Activated effector memory CD4-positive, alpha-beta T cell treated with anti-CD3 and anti-CD28 coated beads, Interleukin-2, amount 50 U/mL, for 16 hours (primary cell): ENCODE measurements at places on chromosomes 4 and X.

GRCh38 chrX:153668423-153669173 lies 5.0 kb downstream of the PNCK start:
- DNase-seq: no peak

DNA sequence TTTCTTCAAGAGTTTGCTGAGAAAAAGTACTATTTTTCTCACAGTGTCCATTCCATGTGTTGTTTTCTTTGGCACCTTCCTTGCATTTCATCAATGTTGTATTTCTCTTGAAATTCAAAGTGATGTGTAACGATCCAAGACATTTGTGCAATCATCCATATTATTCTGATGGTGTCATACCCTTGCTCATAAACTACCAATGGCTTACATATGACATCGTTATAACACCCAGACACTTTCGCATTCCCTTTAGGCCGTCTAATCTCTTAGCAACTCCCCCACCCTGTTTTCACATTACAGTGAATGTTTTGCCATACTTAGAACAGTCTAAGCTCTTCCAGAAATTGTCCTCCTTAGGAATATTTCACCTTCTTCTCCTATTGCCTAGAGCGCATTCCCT lies 1779.0 kb downstream of the PCDH7 start:
- no peak for DNase-seq

DNA sequence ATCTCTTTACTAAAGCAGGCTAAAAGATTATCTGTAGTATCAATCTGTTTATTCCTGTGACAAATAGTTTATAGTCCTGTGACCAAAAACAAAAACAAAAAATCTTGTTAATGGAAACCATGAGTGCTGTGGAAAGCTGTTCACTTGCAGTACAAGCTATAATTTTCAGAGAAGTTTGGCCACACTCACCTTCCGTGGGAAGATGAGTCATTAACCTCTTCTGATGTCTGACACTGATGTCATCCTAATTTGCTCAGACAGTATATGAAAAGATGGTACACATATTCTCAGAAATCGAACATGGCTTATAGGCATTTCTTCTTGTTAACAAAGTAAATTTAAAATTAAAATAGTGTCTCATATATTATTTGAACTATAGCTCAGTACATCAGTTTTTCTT lies 19.9 kb upstream of the ENPP6 start:
- no peak for DNase-seq

DNA sequence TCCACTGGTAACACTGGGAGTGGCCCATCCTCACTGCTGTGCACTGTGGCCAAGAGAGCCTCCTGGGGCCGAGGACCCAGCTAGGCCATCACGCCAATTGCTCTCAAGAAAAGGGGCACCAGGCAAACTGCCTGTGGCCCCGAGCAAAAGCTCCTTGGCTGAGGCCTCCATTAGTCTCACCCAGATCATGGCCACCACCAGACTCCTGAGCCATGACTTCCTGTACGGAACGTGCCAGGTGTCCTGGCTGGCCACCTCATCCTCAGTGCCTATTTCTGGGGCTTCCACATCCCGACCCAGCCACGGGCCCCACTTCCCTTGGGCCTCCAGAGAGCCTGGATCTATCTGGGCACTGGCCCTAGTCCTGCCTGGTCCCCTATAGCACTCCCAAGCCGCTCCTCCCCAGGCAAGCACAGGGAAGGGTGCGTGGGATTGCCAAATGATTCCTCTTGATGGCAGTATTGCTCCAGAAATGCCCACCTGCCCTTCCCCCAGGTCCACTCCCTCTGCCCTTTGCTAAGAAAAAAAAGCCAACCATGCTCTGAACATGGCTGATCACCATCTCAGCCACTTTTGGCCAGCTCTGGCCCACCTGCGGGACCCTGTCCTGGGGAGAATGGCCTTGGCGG lies 212.6 kb upstream of the AGTR2 start:
- DNase-seq: no peak

GRCh38 chr4:24795666-24796381 lies 451 bp downstream of the SOD3 start:
- DNase-seq: no peak

GRCh38 chr4:115485402-115485801 lies 372.0 kb upstream of the NDST4 start:
- DNase-seq: no peak

GRCh38 chr4:158193171-158193749 lies 17.0 kb upstream of the TMEM144 start:
- no peak for DNase-seq

- DNase-seq: no peak
These were observed 336.3 kb upstream of the PITX2 start for GRCh38 chr4:110959041-110959643.

DNA sequence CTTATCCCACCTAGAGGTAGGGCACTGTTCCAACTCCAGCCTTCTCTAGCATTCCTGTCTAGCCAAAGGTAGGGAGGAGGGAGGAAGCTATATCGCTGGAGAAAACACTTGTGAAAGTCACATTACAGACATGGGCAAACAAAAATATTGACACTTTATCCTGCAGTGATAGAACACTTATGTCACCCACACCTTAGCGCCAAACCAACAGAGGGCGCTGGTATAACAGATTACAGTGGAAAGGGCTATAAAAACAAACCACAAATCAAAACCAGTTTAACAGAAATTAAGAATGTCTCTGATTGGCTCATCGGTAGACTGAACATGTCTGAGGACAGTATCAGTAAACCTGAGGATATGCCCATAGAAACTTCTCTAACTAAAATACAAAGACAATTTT lies 451.3 kb downstream of the TLL1 start:
- DNase-seq: no peak

DNA sequence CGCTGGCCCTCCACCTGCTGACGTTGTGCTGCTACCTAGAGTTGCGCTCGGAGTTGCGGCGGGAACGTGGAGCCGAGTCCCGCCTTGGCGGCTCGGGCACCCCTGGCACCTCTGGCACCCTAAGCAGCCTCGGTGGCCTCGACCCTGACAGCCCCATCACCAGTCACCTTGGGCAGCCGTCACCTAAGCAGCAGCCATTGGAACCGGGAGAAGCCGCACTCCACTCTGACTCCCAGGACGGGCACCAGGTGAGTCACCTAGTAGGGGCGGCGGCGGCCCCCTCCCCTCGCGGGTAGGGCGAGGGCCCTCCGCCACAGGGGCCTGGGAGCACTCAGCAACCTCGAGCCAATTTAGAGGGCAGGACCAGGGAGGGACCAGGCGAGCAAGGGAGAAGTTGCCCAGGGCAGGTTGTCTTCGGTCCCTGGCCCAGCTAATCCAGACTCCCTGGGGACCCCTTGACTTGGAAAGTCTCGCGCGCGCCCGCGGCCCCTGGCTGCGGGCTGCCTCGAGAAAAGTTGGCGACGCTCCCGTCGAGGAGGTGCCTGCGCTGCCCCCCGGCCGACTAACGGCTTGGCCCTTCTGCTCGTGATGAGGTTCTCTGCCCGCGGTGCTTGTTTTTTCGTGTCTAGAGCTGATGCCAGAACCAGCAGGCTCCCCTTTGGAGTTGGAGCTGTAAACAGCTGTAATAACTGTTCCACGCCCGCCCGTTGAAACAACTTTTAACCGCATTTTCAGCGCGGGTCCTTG lies 717 bp downstream of the EDA start:
- peak; percentile 61 for DNase-seq

GRCh38 chr4:186236126-186236525 lies 8.8 kb downstream of the KLKB1 start:
- DNase-seq: no peak

DNA sequence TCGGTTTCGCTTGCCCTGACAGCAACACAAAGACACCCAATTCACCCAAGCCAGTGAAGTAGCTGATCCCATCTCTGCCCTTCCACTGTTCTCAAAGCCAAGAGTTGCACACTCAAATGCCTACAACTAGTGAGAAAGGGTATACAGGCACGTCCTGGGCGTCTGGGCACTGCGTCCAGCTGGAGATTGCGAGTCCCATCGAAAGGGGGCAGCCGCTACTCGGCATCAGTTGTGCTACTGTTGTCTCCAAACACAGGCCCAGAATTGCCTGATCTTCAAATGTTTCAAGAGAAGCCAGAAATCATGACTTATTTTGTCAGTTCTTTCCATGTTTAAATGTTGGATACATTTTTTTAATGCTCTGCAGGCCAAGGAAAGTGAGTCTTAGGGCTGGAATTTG lies 487.8 kb downstream of the BCOR start:
- no peak for DNase-seq

DNA sequence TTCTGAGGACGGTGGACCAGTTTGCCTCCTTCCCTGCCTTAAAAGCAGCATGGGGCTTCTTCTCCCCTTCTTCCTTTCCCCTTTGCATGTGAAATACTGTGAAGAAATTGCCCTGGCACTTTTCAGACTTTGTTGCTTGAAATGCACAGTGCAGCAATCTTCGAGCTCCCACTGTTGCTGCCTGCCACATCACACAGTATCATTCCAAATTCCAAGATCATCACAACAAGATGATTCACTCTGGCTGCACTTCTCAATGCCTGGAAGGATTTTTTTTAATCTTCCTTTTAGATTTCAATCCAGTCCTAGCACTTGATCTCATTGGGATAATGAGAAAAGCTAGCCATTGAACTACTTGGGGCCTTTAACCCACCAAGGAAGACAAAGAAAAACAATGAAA lies 255.3 kb downstream of the RAPGEF2 start:
- no peak for DNase-seq

GRCh38 chr4:18815081-18815778 lies 793.7 kb upstream of the LCORL start:
- DNase-seq: no peak

DNA sequence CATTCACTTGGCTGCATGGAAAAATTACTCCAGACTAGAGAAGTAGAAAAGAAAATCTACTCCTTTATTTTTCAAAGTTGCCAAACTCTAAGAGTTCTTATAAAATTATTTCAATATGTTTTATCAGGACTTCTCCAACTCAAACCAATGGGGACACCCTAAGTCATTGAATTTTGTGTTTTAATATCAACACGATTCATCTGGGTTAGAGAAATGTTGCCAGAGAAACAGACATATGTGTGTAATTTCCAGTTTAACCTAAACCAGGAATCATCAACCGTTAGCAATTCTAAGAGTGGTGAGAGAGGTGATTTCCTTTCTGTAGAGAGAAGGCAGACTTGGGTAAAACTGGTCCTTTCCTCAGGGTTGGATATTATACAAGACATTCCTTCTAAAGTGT lies 291.8 kb downstream of the LDB2 start:
- no peak for DNase-seq

DNA sequence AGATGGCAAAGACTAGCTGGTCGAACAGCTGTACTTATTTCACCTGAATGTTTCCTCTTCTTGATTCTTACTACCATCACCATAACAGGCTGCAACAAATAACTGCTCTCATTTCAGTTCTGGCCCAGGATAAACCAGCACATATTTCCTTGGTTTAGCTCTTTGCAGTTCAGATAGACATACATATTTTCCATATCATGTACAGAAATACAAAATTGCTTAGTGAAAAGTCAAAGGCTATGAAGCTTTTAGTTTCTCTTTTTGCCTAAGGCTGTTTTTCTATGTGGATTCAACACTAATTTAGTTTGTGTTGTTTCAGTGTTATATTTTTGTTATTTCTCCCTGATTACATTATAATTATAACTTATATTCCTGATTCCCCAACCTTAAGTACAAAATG lies 103.6 kb upstream of the BMP3 start:
- DNase-seq: no peak

DNA sequence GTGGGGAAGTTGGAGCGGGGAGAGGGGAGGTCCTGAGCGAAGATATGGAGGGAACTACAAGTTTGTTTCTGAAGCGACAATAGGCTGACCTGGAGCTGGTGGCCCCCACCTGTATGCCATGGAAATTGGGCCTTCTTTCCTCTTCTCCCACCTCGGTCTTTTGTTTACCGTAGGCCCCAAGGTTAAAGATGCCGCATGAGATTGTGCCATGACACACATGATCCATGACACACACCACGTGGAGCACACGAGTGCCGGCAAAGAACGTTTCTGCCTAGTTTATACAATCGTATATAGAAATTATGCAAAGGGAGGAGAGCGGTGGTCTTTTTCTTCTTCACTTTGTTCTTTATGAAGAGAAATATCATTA lies 408 bp downstream of the TMEM33 start:
- peak; percentile 70 for DNase-seq

DNA sequence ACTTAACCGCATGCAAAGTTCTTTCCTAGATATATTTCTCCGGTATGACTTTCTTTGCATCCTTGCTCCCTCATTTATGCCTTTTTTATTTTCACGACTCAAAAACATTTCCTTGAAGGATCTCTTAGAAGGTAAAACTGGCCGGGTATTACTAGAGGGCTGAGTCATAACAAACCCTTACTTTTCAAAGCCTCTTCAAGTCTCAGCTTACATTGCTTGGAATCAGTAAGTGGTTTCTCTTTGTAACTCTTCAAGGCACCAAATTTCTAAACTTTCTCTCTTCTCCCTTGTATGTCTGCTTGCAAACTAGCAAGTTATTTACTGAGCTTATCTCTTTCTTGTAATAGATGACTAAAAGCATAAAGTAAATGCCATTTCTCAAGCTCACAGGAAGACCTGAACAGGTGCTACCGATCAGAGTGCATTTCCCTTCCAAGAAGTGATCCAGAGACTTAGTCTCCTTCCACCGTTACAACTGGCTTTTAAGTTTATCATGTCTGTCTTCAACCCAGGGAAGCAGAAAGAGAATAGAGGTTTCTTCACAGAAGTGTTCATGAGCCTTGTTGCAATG lies 75.5 kb downstream of the ANXA10 start:
- DNase-seq: no peak

DNA sequence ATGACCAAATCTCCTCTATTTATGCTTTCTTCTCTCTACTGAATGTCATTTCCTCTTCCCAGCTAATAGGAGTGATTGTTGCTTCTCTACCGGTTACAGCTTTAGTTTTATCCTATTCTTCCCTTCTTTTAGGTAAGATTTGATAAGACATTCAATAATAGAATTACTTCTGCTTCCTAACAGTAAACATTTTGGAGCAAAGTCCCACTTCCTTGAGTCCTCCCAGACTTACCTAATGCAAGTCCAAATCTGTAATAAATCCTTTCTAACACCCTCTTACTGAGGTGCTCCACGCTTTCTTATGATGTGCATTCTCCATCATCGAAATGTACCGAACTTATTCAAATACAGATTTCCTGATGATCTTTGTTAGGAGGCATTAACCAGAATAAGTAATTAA lies 79.2 kb upstream of the GPM6A start:
- DNase-seq: no peak
